ENCODE measurements at places on chromosomes 7 and 10. TPM values are rescaled to one million over a fixed set of nuclear protein-coding genes. Genes with fewer than 3 reads are reported as not detected.

- DNase-seq = no peak
Measured at GRCh38 chr10:104492329-104492940, 138.8 kb downstream of the CFAP58 start.

DNA sequence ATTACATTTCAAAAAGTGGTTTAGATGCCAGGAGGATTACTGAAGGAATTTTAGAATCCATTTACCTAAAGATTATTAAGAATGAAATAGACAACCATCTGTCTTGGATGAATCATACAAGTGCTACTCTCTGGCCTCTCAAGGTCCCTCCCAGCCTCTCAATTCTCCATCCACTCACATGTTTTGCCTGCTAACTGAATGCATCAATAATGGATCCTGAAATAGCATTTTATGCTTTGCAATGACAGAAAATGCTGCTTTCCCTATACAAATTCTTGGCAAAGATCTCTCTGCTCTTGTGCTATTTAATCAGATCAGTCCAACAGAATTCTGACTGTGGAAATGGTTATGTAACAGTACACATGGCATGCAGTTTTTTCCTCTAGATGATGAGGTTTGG is 68.1 kb downstream of the HBP1 start:
- DNase-seq = no peak

- DNase-seq = no peak
Measured at GRCh38 chr10:73868655-73869195, 5.6 kb downstream of the CAMK2G start.

RNF32 gene
- total RNA-seq = 1.9 TPM

TMEM140 gene
- total RNA-seq = 31.2 TPM

MYL7 gene
- 3.1 TPM for total RNA-seq

GRCh38 chr7:37430171-37430570 is 18.5 kb downstream of the ELMO1 start:
- DNase-seq = no peak

DNA sequence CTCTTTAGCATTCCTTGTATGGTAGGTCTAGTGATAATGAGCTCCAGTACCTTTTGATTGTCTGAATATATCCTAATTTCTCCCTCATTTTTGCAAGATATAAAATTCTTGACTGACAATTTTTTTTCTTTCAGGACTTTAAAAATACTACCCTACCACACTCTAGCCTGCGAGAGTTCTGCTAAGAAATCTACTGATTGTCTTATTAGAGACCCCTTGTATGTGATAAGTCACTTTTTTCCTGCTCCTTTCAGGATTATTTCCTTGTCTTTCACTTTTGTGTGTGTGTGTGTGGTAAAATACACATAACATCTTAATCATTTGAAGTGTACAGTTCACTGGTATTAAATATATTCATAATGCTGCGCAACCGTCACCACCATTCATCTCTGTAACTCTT is 68.7 kb upstream of the PPP1R9A start:
- no peak for DNase-seq

KIAA1549 gene
- 5.7 TPM for total RNA-seq

RAMP3 gene
- total RNA-seq = 255 TPM

- no peak for DNase-seq
Measured at GRCh38 chr7:41045556-41046123, 657.2 kb downstream of the INHBA start.

DNA sequence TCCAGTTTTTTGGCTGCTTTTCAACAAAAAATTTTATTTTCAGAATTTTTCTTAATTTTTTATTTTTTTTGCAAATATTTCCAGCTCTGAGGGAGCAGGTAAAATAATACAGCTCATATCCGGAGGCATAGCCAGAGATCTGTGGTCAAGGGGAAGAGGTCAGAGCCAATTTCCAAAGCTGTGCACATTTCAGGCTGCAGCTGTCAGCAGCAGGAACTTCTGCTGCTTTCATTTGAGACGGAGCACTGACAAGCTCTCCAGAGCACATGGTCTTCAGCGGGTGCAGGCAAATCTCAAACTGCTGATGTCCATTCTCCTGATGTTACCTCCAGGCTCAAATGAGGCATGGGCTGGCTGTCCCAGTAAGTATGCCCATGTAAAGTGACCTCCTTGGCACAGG is 31.1 kb downstream of the SLC26A4 start:
- DNase-seq = no peak

- DNase-seq = peak; percentile 89
Measured at GRCh38 chr10:44911081-44911540, at the start of gene TMEM72. Gene TMEM72 (plus strand): TSS chr10:44911337. CDS start chr10:44911513, 176 bp downstream.

DNA sequence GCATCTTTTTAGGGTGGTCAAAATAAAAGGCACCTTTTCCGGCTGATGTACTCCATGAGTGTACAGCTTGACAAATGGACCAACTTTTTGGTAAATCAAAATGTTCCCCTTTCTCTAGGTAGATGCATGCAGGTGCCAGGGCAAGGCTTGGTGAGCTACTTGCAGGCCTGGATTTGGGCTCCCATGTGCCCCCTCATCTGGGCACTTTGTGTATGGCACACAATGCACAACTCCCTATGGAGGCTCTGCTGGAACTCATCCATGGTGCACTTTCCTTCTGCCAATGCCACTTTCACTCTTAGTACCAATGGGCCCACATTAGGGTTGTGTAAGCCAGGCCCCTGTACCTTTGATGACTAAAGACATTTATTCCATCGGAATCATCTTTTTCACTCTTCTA is 300.8 kb downstream of the SDHAF3 start:
- DNase-seq = no peak

DNA sequence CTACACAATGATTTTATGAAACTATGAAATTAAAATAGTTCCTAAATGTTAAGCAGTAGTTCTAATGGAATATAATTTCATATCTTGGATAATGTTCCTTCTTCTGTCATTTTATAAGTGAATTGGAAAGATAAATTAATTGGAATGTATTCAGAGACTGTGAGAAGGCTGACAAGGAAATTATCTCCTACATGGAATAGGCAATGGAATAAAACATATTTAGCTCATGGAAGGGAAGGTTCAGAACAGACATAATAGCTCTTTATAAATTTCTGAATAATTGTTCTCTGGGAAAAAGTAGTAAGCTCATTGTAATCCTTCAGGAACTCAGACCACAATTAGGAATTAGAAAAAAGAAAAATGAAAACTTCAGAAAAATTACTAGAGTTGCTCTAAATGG is 1172.3 kb upstream of the SORCS1 start:
- no peak for DNase-seq

INSYN2A gene
- total RNA-seq = 0.14 TPM

LYZL2 gene
- total RNA-seq = not detected

DNA sequence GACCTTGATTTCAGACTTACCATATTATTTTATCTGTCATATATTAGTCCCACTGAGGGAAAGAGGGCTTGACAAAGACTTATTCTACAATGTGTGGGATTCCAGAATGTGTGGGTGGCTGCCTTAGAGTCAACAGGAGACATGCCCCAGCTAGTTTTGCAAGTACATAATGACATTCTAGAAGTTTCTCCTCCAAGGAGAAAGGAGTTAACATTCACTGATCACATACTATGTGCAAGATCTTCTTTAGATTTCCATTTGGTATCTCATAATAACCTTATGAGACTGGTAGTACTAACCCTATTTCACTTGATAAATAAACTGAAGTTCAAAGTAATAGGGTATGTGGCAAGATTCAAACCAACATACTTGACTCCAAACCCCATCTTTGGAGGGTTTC is 25.2 kb downstream of the IRF5 start:
- DNase-seq = no peak

- DNase-seq = no peak
Measured at GRCh38 chr10:79380125-79380945, 33.1 kb downstream of the PPIF start.

DNA sequence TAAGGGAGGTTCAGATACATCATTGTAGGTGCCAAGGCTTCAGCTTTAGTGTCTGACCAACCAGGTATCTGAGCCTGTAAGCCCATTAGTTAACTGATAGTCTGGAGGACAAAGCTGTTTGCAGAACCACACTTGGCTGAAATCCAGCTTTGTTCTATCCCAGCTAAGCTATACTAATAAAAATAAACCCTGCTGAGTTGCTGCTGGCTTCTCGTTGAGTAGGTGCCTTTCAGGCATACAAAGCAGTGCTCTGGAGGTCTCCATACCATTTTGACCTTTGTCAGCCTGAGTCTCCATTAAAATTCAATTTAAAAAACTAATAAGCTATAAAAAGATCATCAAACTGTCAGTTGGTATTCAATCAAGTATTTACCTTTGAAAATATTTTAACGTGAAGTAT is 22.0 kb downstream of the CDCA7L start:
- DNase-seq = no peak

- no peak for DNase-seq
Measured at GRCh38 chr7:83072576-83073517, 89.8 kb downstream of the PCLO start.

All from upper lobe of right lung (tissue), 1 donor.